Activated naive CD8-positive, alpha-beta T cell treated with anti-CD3 and anti-CD28 coated beads, Interleukin-2, amount 50 U/mL, for 24 hours (primary cell): ENCODE measurements at places on chromosomes 6 and 20.

- DNase-seq, result no peak
Observed at GRCh38 chr6:100305209-100305869, 159.4 kb downstream of the SIM1 start.

- no peak for DNase-seq
Observed at GRCh38 chr20:41204304-41205265, 67.2 kb downstream of the PLCG1 start.

- peak; percentile 43 for DNase-seq
Observed at GRCh38 chr20:53582574-53583351, 10.9 kb downstream of the ZNF217 start.

GRCh38 chr6:88565409-88565811, 398.0 kb downstream of the RNGTT start:
- no peak for DNase-seq

DNA sequence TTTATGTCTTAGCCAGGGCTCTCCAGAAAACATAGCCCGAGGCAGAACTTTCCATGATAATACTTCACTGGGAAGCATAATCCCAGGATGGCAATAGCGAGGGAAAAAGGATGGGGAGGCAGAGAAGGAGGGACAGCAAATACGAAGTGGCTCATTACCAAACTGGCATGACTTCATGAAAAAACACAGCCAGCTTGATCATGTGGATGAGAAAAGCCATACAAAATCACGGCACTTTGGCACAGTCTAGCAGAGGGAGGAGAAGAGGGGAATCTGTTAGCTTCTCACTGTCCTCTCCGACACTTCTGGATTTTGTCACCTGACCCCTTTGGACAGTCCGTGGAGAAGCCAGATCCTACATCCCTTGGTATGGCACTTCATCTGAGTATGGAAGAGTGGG, 212.5 kb upstream of the GRIK2 start:
- DNase-seq, result no peak

GRCh38 chr6:37115236-37115895, 54.6 kb upstream of the PIM1 start:
- DNase-seq, result no peak

- DNase-seq, result no peak
Observed at GRCh38 chr20:8156235-8157079, 24.4 kb downstream of the PLCB1 start.

GRCh38 chr6:24778121-24778520, 3.4 kb downstream of the GMNN start:
- no peak for DNase-seq

GRCh38 chr6:43707269-43707668, 19.7 kb upstream of the MRPS18A start:
- no peak for DNase-seq

- no peak for DNase-seq
Observed at GRCh38 chr20:9492067-9492466, 22.3 kb upstream of the LAMP5 start.
